Panc1 (cell line): ENCODE measurements at places on chromosomes 12 and 14.

GRCh38 chr14:36700651-36701050, 39.0 kb downstream of the PAX9 start:
- no peak for DNase-seq

DNA sequence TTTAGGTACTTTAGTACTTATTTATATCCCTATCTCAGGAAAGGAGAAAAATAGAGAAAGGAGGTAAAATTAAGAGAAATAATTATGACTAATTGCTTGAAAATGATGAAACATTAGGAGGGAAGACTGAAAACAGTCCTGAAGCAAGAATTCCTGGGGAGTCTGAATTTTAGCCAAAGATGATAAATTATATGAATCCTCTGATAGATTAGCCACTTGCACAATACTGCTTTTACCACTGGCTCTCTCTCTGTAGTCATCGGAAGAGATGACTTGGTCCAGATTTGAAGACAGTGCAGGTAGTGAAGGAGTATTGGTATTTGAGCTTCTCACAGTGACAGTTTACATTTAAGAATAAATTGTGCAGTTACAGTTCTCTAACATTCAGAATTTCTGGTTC, 83.8 kb upstream of the CLEC14A start:
- no peak for DNase-seq

DNA sequence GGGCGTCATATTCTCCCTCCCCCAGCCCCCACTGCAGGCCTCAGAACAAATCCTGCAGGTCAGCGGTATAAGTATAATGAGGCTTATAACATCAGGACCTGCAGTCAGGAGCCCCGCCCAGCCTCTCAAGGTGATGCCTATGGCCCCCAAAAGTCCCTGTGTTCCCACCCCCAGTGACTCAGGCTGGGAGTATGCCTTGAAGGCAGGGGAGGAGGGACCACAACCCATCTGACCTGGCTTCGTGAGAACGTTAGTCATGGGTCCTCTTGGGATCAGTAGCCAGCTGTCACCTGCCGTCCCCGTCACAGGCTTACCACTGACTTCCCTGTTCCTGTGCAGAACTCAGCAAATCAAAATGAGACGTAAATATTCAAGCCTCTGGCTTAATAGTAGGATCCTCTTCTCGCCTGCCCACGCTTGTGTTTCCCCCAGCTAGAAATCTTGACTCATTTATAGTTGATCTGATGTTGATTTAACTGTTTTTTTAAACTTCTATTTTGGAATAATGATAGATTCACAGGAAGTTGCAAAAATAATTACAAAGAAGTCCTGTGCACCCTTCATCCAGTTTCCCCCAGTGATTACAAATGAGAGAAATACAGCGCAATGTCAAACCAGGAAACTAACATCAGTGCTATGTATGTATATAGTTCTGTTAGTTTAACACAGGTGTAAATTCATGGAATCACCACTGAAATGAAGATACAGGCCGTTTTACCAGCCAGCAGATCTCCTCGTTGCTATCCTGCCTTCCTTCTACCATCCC, 107.5 kb downstream of the ADGRD1 start:
- DNase-seq = no peak

GRCh38 chr12:53326460-53327185, 5.2 kb upstream of the AAAS start:
- DNase-seq = no peak

GRCh38 chr12:95837240-95838038, 21.3 kb upstream of the SNRPF start:
- DNase-seq = no peak

DNA sequence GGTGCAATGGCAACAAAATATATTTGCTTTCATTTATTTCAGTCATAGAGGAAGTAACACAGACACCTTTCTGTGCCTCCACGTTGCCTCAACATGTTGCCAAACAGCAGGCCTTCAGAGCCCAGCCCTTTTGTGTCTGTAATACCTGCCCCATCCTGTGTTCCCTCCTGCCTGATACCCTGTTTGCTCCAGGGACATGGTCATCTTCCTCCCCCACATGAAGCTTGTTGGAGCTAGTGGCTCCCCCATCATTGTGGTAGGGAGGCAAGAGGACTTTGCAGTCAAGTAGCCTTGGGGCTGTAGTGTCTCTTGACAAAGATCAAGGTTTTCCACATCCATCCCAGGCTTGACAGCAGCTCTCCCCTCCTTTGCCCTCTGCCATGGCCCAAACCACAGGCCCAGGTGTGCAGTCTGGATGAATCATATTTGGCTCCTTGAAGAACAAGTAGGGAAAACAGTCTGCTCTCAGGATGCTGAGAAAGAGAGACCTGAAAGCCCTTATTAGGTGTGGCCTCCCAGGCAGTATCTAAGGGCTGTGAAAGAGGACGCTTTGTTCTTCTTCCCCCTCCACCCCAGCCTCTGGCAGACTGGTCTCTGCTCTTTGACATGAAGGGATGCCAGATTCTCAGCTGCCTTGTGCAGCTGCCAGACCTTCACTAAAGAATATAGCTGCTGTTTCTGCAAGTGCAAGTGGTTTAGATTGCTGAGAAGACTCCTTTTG, 329.0 kb downstream of the C12orf75 start:
- no peak for DNase-seq

DNA sequence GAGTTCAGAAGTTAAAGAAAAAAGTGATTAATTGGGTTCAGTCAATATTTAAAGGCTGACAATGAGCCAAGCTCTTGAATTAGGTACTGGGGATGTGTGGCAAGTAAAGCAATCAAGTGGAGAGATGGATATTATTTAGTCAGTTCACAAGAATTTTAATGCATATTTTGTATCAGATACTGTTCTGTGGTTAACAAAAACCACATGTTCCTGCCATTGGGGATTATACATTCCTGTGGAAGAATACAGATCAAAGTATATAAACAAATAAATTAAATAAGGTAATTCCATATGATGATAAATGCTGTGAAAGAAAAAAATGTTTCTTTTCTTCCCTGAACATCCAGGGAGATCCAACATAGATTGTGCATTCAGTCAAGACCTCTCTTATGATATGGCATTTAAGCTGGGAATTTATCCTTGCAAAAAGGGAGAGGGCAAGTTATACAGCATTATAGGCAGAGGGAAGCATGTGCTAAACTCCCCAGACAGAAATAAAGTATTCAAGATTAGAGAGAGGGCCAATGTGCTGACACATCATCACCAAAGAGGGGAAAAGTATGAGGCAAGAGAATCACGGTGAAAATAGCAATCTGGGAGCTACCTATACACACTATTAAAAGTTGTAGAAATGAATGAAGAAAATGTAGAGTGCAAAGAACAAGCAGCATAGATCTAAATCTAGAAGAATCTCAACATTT, 17.6 kb upstream of the A2M start:
- no peak for DNase-seq

DNA sequence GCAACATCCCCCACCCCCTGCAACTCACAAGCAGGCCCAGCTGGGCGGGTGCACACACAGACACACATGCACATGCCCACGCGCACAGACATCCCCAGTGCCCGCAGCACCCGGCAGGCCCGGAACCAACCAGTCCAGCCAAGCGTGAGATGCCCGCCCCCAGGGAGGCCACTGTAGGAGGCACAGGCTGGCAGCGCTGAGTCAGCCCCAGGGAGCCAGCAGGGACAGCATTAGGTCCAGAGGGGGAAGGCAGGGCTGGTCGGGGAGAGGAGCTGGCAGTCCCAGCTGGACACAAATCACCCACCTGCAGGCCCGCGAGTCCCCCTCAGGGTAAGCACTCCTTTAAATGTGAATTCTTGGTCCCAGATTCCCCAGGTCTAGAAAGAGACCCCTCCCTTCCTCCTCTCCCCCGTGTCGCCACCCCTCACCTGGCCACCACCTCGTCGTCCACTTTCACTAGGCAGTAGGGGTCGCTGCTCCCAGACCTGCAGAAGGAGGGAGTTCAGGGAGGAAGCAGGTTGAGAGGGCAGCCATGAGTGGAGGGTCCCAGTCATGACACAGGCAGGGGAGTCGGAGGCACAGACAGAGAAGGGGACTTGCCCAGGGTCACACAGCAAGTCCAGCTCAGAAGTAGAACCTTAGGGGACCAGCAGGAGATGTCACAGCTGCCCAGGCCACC, 5.0 kb downstream of the RASAL1 start:
- no peak for DNase-seq

GRCh38 chr12:6106218-6106617, 18.3 kb downstream of the VWF start:
- no peak for DNase-seq

- DNase-seq = no peak
These were observed 129.1 kb upstream of the PPFIA2 start for GRCh38 chr12:81888106-81888740.

- no peak for DNase-seq
These were observed 325.1 kb downstream of the AEBP2 start for GRCh38 chr12:19764408-19764807.

- DNase-seq = no peak
These were observed 6.3 kb downstream of the GON7 start for GRCh38 chr14:93200553-93200952.

GRCh38 chr14:60278350-60278749, 29.3 kb downstream of the PPM1A start:
- DNase-seq = no peak

- no peak for DNase-seq
These were observed 556.5 kb downstream of the LRFN5 start for GRCh38 chr14:42163136-42163535.

DNA sequence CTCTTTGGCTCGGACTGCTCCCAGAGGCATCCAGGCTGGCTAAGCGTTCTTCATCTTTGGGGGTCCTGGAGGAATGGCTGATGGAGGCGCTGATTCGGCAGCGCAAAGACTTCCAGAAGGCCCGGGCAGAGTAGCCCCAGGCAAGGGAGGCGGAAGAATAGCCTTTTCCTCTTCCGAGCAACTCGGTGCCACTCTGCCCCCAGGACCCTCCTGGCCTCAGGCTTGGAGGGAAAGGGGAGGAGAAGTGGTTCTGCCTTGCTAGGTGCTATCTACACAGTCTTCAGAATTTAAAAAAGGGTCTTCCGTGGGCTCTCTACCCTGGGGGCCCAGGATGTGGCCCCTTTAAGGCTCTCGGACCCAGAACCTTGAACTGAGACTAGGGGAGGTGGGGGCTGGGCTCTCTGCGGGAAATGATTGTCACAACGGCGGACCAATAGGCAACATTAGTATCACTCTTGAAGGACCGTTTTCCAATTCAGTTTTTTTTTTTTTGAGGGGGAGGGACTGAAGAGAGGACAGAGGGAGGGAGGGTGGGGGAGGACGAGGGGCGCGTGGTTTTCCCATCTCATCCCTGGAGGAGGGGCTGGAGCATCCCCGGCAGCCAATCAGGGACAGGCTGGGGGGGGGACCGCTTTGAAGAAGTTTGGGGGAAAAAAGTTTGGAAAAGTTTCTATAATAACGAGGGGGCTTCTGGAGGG, at the start of gene NFATC4:
TSS of gene NFATC4 (plus strand) at position 671 of the 698 bp plus-strand sequence. CDS start 157 bp downstream, outside the sequence.
- no peak for DNase-seq

DNA sequence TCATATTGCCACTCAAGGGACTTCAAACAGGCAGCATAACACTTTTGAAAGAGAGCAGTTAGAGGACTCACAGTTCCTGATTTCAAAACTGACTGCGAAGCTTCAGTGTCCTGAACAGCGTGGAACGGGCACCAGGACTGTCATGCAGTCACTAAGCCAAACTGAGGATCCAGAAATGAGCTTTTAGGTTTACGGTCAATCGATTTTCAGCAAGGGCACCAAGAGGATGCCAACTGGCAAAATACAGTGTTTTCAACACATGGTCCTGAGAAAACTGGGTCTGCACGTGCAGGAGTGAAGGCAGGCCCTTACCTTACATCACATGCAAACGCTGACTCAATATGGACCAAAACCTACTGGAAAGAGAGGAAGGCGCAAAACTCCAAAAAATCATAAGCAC, 15.6 kb downstream of the BRF1 start:
- no peak for DNase-seq

DNA sequence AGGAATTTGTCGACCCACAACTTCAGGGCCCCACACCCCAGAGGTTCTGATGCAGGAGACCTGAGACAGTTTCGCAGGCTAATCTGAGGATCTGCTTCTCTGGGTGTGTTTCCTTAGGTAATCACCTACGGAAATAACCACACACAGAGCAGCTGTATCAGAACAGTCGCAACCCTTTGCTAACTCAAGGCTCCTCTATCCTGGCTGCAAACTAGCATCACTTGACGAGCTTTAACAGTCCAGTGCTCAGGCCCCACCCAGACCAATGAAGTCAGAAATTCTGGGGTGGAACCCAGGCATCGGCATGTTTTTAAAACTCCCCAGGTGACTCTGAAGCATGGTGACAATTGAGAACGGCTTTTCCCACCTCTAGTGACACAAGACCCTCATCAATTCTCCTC, 20.7 kb downstream of the SLC7A7 start:
- no peak for DNase-seq

- no peak for DNase-seq
These were observed 13.9 kb downstream of the RTL1 start for GRCh38 chr14:100889641-100890040.

GRCh38 chr14:96191841-96192462, 12.7 kb upstream of the BDKRB2 start:
- DNase-seq = no peak

DNA sequence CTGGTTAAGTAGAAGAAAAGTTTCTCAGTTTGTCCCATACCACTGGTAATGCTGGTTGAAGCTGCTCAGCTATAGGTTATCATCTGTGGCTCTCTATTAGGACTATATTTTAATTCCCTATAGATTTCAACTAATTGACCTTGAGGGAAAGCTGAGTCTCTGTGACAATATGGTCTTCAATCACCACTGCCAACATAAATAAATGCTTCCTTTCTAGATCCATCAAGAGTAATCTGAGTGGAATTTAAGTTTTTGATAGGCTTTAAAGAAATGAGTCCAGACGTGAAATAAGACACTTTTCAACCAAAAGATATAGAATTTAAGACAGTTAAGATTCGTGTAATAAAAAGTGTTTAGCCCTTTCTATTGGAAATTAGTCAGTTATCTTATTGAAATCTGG, 63.5 kb upstream of the MYF6 start:
- no peak for DNase-seq

DNA sequence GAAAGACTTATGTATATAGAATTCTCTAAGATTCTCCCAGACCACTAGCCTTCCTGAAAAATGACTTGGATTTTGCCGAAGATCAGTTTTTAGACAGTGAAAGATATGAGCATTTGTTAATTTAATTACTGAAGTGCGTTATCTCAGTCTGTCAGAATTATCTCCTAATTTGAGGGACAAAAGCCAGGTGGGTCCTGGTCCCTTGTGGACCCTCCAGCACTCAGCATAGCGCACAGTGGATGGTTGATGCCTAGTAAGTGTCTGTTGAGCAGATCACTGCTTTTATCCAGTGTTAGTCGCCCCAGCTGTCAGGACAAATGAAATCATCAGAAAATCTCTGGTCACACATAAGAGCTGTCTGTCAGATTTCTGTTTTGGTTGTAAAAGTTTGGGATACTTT, 80.4 kb downstream of the EML1 start:
- DNase-seq = no peak

- no peak for DNase-seq
These were observed 250.3 kb upstream of the FBXO33 start for GRCh38 chr14:39682582-39682981.

GRCh38 chr14:54730156-54730961, 163.4 kb downstream of the SAMD4A start:
- DNase-seq = no peak

- DNase-seq = no peak
These were observed 753 bp upstream of the DLGAP5 start for GRCh38 chr14:55192054-55192621.

- no peak for DNase-seq
These were observed 5.4 kb downstream of the CDKN1B start for GRCh38 chr12:12722435-12723148.
